Neural progenitor cell (in vitro differentiated cells): ENCODE measurements at places on chromosomes 6 and 20.

DNA sequence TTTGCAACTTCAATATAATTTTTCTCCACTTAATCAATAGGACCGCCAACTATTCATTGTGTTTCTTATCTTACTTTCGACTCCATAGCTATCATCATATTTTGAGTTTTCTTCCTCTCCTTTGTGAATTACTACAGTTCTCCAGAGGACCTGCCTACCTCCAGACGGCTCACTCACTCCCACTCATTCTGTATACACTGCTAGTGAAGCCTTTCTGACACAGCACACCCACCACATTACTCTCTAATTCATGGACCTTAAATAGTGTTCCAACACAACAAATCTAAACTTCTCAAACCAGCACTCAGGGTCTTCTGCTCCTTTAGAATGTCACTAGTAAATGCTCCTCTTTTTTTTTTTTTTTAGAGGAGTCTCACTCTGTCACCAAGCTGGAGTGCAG, 23.8 kb downstream of the FKBP5 start:
- DNase-seq: no peak

GRCh38 chr6:149212206-149212605, 105.3 kb upstream of the TAB2 start:
- DNase-seq: no peak

GRCh38 chr6:106377061-106377540, 16.6 kb downstream of the CRYBG1 start:
- no peak for DNase-seq

GRCh38 chr20:8457978-8458377, 325.9 kb downstream of the PLCB1 start:
- no peak for DNase-seq

- DNase-seq: peak; percentile 32
Observed at GRCh38 chr20:6185268-6185667, 62.4 kb upstream of the FERMT1 start.

DNA sequence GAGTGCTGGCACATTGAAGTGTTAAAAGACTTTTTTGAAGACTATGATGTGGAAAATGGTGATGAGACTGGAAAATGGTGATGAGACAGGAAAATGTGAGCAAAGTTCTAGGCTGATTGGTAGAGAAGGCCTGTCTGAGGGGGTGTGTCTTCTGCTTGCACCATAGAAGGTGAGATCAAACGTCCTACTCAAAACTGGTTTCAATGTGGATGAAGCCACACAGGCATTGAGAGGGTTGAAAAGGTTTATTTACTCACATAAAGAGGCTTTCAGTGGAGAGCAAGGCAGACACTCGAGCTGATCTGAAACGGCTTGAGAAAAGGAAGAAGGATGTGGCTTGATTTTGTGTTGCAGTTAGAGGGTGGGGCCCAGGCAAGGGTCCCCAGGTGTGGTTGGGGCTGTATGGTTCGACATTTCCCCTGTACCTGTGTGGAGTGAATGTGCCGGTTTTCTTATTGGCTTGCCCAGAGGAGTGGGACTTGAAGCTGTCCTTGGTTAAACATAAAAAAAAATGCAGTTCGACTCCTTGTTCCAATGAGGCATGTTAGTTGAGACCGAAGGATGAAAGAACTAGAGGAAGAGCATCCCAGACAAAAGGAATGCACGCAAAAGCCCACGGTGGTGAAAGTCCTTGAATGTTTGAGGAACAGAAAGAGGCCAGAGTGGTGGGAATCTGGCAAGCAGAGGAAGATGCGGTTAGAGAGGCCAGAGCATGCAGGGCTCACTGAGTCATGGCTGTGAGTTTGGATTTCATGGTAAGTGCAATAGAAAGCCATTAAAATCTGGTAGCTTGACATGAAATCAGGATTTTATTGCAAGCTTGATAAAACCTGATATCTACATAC, 172.3 kb downstream of the EPM2A start:
- DNase-seq: no peak

DNA sequence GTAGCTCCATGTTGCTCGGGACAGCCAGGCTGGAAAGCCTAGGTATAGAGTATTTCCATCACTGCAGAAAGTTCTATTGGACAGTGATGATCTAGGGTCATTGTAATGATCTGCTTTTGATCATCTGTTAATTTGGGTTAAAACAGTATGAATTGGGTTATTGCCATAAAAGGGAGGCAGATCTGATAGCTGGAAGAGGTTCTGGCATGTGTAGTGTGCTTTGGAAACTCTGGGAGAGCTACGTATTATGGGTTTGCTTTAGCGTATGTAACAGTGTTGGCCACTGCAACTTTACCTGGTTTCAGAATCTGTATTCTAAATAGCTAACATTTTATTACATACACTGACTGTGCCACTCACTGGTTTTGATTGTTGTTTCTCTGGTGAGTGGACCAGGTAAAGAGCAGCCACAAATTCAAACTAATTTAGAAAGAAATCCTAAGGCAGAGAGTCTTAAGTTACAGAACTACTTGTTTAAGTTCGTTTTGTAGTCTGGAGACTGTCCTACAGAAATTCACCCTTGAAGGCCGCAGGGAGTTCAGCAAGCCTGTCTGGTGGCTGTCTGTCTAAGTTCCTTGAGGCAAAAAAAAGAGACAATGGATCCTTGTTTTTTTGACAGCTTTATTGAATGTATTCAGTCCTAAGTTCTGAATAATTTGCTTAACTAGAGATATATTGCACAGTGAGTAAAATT, 300.3 kb downstream of the PRL start:
- no peak for DNase-seq

DNA sequence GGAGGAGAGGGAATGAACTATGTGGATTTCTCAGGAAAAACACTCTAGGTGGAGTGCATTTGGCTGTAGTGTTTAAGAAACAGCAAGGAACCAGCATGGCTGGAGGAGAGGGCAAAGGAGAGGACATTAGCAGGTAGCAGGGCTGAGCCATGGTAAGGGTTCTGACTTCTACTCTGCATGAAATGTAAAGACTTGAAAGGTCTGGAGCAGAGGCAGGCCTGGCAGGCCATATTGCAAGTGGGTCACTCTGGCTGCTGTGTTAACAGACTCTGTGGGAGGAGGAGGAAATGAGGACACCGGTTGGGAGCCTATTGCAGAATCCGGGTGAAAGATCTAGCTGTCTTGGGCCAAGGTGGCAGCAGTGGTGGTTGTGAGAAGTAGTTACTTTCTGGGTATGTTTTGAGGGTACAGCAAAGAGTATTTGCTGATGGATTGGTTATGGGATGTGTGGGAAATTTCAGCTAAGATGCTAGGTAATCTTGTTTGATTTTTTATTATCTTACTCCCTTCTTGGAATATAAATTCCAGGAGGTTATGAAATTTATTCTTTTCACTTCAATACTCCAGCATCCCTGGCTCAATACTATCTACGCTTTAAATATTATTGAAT, 115.9 kb upstream of the BCLAF1 start:
- DNase-seq: no peak

GRCh38 chr6:11366934-11367637, 134.6 kb upstream of the NEDD9 start:
- peak; percentile 57 for DNase-seq

GRCh38 chr20:16469395-16469905, 103.8 kb downstream of the KIF16B start:
- DNase-seq: no peak

DNA sequence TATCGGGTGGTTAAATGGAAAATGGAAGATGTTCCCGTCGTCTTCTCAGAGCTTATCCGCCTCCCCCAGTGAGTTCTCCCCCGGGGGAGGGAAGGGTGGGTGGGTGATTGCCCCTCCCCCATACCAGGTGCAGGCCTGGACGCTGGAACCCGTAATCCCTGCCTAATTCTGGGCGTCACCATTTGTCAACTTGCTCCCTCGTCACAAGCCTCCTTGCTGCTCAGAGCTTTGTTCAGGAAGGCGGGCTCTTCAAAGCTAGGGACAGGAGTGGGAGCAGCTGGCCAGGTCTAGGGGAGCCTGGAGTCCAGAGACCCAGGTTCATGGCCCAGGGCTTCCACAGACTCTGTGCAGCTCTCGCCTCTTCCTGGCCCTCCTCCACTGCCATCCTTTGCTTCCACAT, 25.6 kb downstream of the CDH22 start:
- peak; percentile 73 for DNase-seq

DNA sequence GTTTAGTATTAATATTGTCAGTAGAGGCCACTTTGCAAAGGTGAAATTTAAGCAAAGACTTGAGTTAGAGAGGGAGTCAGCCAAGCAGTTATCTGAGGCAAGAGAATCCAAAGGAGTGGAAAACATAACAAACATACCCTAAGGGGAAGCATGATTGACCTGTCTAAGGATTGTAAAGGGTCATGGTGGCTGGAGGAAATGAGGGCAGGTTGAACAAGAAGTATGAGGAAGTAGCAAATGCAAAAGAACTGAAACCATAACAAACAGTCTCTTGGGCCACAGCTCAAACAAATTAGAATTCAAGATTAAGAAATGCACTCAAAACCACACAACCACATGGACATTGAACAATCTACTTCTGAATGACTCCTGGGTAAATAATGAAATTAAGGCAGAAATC, 103.2 kb downstream of the FBXO5 start:
- no peak for DNase-seq

- no peak for DNase-seq
Observed at GRCh38 chr6:3376064-3376463, 80.8 kb downstream of the SLC22A23 start.

GRCh38 chr6:2619651-2620050, 131.1 kb downstream of the MYLK4 start:
- no peak for DNase-seq

DNA sequence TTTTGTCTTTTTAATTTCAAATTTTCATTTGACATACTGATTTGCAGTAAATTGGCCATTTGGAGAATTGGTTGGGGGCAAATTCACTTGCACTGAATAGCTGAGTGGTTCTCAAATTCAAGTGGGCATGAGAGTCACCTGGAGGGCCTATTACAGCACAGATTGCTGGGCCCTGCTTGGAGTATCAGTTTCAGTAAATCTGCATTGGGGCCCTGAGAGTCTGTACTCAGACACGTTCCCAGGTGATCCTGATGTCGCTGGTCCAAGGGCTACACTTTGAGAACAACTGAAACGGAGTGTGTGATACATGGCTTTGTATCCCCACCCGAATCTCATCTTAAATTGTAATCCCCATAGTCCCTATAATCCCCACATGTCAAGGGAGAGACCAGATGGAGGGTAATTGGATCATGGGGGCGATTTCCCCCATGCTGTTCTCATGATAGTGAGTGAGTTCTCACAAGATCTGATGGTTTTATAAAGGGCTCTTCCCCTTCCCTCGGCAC, 115.9 kb downstream of the KLHL32 start:
- peak; percentile 7 for DNase-seq

DNA sequence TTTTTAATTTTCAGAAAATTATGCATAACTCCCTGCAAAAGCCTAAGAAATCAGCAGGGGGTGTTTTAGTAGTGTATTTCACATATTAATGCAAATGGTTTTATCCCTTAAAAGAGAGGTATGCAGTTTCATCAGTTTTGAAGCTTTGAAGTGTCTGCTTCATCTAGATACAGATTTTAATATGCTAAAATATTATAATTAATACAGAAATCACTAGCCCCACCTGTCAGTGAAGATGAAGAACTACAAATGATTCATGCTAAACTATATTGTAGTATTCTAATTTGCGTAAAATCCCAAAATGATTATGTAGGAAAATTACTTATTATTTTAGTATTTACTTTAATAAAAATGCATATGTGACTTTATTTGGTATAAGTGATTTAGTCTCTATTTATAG, 2.9 kb upstream of the TFB1M start:
- DNase-seq: no peak

DNA sequence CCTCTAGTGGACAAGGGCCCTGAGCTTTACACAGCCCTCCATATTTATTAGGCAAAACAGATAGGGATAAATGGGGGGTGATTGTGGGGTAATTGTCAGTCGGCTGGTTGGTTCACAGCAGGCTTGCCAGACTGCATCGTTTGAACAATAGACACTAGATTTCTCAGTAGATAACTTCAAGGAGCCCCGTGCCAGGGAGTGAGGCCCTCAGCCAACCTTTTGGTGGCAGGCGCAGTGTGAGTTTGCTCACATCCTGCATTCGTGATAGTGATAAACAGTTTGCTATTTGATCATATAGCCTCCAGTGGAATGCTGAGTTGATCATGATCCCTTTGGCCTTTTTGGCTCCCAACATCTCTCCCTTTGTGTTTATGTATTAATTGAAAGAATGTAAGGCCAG, 3.6 kb upstream of the ABHD12 start:
- DNase-seq: no peak

GRCh38 chr6:96923400-96923799, 1.1 kb upstream of the KLHL32 start:
- DNase-seq: no peak

DNA sequence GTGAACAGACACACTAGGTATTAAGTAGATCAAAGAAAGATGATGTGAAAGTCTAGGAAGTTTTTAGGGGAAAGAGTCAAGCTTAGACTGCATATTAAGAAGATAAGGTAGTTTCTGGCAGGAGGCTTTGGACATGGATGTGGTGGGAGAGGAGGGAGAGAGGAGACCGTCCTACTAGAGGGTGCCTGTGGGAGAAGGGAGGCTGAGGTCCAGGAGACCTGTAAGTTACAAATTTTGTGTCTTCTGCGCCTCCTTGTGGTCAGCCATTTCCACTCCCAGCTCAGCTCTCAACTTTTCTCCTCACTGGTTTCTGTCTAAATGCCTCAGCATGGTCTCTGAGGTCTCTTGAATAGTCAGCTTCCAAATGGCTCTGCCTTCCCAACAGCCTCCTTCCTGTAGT, 193.5 kb downstream of the UNC5CL start:
- DNase-seq: peak; percentile 78

DNA sequence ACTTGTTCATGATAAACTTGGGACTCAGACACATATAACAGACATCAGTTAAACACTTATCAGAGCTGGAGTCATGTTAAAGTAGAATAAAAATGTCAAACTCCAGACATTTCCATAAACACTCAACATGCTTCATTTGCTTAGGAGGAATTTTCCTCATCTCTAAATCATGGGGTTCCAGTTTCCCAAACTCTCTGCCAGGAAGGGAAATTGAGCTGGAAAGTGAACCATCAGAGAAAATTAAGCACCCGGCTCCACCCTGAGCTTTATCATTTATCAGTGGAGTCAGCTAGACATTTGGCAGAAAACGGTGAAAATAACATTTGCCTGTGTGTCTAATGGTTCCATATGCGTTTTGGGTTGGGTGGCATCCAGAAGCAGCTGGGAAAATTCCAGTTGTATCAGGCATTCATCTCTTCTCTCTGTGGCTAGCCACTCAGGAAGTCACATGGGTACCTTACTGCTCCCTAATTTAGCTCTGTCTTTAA, 25.3 kb upstream of the ZNFX1 start:
- no peak for DNase-seq

- no peak for DNase-seq
Observed at GRCh38 chr6:43454290-43454695, 1.1 kb downstream of the DLK2 start.

- no peak for DNase-seq
Observed at GRCh38 chr20:40713508-40713907, 24.5 kb upstream of the MAFB start.

- no peak for DNase-seq
Observed at GRCh38 chr6:129638686-129639085, 71.3 kb downstream of the ARHGAP18 start.

GRCh38 chr6:4575714-4576113, 200.5 kb upstream of the CDYL start:
- peak; percentile 21 for DNase-seq

DNA sequence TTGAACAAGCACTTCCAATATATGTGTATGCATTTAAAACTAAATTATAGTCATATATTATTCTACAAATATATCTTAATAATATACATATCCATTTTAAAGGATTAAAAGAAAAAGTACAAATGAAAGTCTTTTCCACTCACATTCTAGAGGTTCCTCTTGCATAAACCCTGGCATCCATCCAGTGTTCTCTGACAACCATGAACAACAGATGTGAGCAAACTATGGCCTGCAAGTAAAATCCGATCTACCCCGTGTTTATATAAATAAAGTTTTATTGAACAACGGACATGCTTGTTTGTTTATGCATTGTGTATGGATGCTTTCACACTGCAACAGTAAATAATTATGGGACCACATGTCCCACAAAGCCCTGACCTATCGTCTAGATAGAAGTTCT, 1122.3 kb downstream of the EPHA7 start:
- no peak for DNase-seq
